CD4-positive, CD25-positive, alpha-beta regulatory T cell (primary cell): ENCODE measurements at places on chromosomes 2 and 18. TPM values are rescaled to one million over a fixed set of nuclear protein-coding genes. Genes with fewer than 3 reads are reported as not detected.

DNA sequence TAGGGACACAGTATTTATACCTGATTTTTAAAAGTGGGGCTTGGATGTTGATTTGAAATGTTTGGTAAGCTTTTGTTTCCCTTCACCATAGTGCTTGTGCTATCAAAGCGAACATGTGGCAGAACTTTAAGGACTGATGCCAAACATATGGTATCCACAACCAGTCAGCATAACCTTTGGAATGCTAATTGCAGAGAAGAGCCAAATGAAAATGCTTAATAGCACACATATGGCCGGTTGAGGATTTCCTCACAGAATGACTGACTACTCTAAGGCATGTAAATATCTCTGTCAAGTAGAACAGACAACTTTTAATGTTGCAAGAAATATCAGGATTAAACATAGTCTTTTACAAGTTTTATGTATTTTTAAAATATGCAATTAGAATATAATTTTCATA lies 120.9 kb upstream of the COL3A1 start:
- DNase-seq, result no peak

GRCh38 chr18:25349926-25350487 lies 2.0 kb downstream of the ZNF521 start:
- DNase-seq, result no peak

- no peak for DNase-seq
These were observed 145.2 kb downstream of the RAD51AP2 start for GRCh38 chr2:17373041-17373440.

NT5C1B gene
- polyA plus RNA-seq, result not detected

LONRF2 gene
- polyA plus RNA-seq, result not detected

RPRM gene
- polyA plus RNA-seq, result 1.1 TPM

GRCh38 chr2:233047667-233048066 lies 12.5 kb upstream of the INPP5D start:
- DNase-seq, result no peak
